Activated CD8-positive, alpha-beta memory T cell treated with anti-CD3 and anti-CD28 coated beads for 4 hours (primary cell): ENCODE measurements at places on chromosomes 16 and 17.

DNA sequence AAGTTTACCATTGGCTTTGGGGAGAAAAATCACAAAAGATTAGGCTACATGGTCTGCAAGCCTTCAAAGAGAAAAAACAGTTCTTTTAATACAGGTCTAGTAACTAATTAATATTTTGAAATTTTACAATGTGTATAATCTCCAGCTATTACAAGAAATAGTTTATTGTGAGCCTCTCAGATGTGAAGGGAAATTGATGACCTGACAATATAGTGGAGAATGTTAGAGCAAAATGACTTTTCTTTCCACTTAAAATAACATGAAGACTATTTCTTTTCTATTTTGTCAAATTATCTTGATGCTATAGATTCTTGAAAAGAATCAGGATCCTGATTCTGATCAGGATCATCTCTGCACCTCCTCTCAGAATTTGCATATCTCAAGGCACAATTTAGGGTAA, 362.3 kb downstream of the PMP22 start:
- DNase-seq = no peak

DNA sequence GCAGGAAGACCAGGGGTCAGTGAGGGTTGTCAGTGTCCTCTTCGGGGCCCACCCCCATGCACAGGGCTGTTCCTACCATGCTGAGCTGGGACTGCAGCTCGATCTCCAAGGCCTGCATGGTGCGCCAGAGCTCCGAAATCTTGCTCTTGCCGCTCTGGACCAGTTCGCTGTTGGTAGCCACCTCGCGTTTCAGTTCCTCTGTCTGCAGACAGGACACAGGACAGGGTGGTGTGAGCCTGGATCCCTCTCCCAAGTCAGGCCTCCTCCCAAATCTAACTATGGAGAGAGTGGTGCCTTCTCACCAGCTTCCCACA, 90.9 kb downstream of the GOSR1 start:
- DNase-seq = no peak

GRCh38 chr16:81711657-81712319, 67.3 kb upstream of the PLCG2 start:
- DNase-seq = no peak

GRCh38 chr17:8611619-8612298, 18.8 kb downstream of the MYH10 start:
- no peak for DNase-seq

- no peak for DNase-seq
These were observed 41.6 kb downstream of the RPGRIP1L start for GRCh38 chr16:53662072-53662471.
